Fibroblast of skin of scalp (primary cell): ENCODE measurements at places on chromosomes 6 and 20.

- DNase-seq, result peak; percentile 52
Observed at GRCh38 chr20:32636283-32636682, 37.5 kb downstream of the C20orf203 start.

DNA sequence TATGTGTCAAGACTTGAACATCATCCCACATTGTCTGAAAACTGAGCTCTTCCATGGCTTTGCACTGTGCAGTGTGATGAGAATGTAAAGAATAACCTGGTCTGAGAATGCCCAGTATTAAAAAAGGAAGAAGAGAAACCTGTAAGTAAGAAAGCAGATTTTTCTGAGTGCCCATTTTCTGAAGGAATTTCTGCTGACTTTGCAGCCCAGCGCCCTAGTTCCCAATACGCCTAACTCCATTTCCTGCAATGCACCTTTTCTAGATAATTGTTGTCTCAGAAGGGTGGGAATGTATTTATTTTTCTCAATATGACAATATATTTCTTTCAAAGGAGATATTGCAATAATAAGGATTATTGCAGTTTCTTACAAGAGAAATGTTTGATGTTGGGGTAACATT, 231.5 kb downstream of the HAO1 start:
- no peak for DNase-seq

DNA sequence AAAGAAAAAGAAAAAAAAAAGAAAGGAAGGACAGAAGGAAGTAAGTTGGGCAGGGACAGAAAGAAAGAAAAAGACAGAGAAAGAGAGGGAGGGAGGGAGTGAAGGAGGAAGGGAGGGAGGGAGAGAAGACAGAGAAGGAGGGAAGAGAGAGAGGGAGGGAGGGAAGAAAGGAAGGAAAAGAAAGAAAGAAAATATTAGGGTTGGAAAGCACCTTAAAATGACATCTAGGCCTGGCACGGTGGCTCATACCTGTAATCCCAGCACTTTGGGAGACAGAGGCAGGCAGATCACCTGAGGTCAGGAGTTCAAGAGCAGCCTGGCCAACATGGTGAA, 33.2 kb downstream of the FASTKD5 start:
- DNase-seq, result no peak

- DNase-seq, result no peak
Observed at GRCh38 chr6:109488001-109488400, 5.0 kb upstream of the ZBTB24 start.

- DNase-seq, result no peak
Observed at GRCh38 chr20:62655282-62656196, 13.2 kb downstream of the SLCO4A1 start.

- peak; percentile 70 for DNase-seq
Observed at GRCh38 chr6:125393449-125393858, 91.7 kb upstream of the HDDC2 start.

DNA sequence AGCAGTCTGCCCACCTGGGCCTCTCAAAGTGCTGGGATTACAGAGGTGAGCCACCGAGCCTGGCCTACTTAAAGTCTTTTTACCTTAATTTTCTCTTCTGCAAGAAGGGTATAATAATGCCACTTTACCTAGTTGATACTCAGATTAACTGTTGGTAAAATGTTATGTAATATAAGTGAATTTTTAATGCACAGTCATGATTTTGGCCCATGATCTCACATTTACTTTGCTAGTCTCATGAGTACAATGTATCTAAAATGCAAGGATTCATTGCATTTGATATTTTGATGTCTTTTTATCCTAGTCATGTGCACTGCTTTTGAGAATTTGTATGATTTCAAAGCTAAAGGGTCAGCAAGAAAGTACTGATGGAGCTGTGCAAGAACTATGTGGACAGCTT, 13.1 kb downstream of the DNAH8 start:
- DNase-seq, result no peak

DNA sequence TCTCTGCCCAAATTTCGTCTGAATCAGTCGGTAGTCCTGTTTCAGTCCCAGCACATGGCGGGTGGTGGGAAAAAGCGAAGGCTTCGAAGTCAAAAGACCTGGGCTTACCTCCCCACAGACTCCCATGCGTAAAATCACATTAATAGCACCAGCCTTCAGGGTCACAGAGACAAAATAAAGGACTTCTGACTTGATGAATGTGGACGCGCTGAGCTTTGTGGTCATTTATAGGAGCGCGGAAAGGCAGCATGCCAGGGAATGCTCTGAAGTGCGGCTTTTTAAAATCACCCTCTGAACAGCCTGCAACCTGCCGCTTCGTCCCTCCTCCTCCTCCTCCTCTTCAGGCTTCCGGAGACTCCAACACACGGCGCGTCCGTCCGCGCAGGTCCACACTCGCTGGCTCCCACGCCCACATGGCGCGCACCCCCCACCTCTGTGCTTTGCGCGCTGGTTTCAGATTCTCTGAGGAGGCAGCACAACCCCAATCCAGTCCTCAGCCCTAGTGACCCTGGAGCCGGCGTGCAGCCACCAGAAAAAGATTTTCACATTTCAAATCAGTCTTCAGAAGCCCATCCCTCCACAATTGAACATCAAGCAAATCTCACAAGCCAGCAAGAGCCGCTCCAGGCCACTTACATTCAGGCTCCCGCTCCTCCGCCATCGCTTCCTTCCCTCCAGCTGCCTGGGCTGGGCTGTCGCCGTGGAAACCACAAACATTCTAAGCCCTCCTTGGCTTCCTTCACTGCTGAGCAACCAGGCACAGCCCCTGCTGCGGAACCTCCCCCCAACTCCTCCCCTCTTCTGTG, at the start of gene C6orf118:
Gene C6orf118 (minus strand): TSS at position 680 of the 806 bp plus-strand sequence. CDS start 19 bp downstream, at position 661.
- DNase-seq, result peak; percentile 66

DNA sequence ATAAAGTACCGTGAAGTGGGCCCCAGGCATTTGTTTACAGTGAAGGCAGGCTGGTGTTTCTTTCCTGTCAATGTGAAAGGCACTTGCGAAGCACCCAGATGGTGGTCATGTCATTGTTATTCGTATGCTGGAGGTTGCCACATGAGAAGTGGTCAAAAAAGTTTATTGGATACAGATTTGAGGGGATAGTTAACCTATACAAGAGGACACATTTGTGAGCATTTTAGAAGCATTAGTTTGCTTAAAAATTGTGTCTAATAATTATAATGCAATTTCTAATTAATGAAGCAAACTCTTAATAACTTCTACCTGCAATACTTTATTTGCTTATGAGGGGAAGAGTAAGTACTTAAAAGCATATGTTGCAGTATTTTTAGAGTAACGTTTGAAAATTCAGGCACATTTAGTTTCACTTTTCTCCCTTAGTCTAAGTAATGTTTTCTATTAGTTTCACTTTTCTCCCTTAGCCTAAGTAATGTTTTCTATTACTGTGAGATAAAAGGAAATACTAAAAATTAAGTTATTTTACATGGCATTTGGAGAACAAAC, 120.7 kb upstream of the CLDN20 start:
- DNase-seq, result no peak

DNA sequence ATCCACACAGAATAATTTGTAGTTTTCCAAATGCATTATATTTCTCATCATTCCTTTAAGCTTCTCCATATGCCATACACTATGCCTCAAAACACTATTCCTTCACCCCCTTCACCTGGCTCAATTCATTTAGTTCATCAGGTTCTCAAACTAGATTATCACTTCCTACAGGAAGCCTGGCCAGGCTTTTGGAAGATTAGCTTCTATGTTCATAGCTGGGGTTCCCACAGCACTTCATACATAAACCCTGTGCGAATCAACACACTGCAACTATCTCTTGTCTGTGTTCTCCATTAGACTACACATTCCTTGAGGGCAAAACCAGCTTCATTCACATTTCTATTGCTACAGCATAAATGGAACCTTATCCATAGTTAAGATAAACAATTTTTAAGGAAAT, 40.5 kb upstream of the PLN start:
- DNase-seq, result no peak

GRCh38 chr6:146896062-146896813, 297.5 kb downstream of the ADGB start:
- DNase-seq, result no peak

DNA sequence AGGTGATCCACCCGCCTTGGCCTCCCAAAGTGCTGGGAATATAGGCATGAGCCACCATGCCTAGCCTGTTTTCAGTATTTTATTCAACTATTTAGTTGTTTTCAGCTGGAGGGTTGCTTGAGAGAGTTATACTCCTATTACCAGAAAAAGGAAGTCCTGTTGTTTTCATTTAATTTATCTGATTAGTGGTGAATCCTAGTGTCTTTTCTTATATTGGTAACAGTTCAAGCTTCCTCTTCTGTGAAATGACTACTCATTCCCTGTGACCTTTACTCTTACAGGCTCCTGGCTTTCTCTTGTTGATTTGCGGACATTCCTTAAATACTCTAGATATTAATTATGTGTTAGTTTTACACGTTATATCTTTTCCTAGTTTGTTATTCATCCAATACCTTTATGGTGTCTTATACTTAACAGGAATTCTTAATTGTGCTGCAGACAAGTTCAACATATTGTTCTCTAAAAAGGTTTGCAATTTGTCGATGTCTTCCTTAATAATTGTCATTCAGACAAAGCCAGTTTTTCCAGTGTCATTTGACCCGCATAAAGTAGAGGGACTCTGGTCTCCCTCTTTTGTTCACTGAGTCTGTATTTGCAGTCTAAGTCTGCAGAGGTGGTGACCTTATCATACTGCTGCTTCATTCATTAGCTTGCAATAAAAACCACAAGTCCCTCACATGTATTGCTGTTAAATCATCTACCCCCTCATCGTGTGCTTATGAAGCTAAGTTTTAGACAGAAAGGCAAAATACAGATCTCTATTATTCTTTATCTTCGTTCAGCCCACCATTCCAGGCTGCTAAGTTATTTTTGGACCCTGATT, 51.4 kb downstream of the ZBTB9 start:
- no peak for DNase-seq

DNA sequence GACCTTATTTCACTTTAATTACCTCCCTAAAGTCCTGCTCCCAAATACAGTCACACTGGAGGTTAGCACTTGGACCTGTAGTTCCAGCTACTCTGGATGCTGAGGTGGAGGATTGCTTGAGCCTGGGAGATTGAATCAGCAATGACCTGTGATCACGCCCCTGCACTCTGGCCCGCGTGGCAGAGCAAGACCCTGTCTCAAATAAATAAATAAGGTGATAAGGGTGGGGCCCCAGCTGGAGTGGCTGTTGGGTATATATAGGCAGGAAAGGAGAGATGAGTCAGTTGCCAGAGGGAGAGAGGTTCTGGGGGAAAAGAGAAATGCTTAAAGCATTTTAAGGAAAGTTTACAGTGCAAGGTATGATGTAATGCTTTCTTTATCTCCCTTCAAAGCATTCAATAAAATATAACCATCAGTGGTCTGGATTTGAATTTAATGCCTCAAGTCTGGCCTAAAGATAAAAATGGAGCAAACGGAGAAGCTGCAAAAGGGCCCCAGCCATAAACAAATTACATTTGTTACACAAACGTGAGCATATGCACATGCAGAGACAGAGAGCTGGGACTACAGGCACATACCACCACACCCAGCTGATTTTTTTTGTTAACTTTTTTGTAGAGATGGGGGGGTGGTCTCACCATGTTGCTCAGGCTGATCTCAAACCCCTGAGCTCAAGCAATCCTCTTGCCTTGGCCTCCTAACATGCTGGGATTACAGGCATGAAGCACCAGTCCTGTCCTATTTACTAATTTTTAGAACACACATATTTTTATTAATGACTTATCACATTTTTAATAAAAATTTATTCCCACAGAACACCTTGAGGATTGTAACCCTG, 6.1 kb upstream of the PM20D2 start:
- peak; percentile 37 for DNase-seq

DNA sequence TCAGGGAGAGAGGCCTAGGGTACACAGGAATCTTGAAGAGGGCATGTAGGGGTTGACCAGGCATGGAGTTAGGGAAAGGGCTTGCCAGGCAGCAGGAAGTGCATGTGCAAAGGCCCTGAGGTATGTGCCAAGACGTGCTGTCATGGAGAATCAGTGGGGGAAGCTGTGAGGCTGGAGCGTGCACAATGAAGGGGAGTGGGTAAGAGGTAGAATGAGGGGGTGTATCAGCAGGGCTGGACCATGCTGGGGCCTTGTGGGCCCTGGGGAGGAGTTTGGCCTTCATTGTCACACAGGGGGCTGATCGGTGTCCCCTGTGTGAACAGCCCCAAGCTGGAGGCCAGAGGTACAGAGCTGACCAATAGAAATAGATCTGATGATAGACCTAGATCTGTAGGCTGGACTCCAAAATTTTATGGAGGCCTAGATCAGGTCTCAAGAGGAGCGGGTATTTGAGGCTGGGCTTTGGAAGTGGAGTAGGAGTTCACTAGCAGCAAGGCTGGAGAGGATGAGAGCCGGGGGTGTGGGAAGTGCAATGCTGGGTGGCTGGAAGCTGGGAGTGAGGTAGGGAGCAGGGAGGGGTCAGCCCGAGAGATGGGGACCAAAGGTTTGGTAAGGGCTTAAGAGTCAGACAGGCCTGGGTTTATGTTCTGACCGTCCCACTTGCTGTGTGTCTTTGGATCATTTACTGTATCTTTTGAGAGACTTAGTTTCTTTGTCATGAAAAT, 3.0 kb downstream of the SRC start:
- no peak for DNase-seq

DNA sequence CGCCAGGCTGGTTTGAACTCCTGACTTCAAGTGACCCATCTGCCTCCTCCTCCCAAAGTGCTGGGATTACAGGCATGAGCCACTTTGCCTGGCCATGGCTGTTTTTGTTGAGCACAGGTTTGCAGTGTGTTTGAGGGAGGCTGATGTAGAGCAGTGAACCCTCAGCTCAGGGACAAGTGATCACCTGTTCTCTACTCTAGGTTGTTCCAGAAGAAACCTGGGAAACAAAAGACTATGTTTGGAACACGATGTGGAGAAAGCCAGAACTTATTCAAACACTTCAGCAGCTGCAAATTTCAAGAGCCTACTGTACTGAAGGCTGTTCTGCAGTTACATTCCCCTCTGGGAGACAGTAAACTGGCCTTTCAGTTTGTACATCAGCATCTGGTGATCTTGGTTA, 4.7 kb downstream of the TULP1 start:
- no peak for DNase-seq

- no peak for DNase-seq
Observed at GRCh38 chr6:53295176-53295575, 53.6 kb downstream of the ELOVL5 start.

- DNase-seq, result no peak
Observed at GRCh38 chr6:104699593-104700329, 160.0 kb downstream of the HACE1 start.

- DNase-seq, result no peak
Observed at GRCh38 chr6:153301602-153302001, 170.5 kb upstream of the RGS17 start.

GRCh38 chr20:23151008-23151703, 65.0 kb upstream of the CD93 start:
- no peak for DNase-seq
